Umbilical cord (tissue), 2 donors: ENCODE measurements at places on chromosomes 4 and X.

DNA sequence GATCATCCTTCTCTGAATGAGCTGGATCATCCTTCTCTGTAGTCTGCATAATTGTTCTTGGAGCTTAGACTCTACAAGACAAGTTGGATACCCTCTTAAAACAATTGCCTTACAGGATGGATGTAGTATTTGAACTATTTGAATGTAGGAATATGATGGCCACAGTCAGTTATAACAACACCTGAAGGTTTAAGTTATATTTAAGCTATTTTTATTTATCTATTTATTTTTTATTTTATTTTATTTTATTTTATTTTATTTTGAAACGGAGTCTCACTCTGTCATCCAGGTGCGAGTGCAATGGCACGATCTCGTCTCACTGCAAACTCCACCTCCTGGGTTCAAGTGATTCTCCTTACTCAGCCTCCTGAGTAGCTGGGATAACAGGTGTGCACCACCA is 149.9 kb upstream of the SLIT2 start:
- no peak for DNase-seq

GRCh38 chr4:91527056-91527455 is 776.7 kb upstream of the GRID2 start:
- DNase-seq, result no peak

DNA sequence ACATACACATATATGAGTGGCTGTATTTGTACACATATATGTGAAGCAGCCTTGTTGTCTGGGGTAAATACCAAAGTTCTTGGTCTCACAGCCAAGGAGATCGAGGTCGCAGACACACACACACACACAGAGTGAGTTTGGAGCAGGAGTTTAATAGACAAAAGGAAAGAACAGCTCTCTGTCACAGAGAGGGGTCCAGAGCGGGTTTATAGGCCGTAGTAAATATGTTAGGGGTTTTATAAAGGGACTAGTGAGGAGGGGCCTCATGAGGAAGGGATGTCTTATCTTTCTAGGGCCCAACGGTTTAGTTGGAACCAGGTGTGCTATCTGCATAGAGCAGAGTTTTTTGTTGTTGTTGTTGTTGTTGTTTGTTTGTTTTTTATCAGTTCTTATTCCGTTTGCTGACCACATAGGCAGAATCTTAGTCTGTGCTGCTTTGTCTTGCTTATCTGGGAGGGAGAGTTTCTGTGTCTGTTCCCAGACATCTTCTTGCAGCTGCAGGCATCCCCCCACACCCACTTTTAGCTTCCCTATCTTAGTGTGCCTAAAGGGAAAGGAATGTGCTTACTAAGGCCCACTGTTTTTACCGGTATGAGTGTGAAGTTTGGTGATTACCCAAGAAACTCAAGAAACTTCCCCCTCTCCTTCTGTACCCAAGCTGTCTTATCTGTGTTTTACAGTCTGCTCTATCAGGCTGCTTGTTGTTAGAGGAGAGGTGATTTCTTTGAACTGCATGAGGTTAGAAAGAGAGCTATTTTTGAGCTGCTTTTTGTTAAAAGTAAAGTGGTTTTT is 91.9 kb downstream of the TENT5D start:
- peak; percentile 84 for DNase-seq

DNA sequence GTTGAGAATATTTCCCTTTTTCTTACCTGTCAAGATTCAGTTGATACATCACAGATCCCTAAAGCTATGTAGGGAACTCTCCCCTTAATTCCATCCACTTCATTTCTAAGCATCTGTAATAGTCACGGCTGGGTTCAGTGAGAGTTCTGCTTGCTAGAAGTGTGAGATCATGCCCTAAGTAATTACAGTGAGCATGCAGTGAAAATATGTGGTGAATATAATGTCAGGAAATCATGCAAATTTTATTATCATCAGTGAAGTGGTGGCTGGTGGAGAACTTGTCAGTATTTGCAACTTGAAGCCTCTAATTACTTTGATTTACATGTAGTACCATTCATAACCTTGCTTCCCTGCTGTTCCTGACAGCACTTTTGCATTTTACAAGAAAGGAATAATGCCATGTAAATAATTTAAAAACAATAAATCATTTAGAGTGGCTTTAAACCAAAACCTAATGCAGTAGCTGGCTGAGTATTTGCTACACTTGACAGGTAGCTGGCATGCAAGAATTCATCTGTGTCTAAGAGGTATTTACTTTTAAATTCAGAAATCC is 28.3 kb upstream of the CFAP299 start:
- peak; percentile 51 for DNase-seq

DNA sequence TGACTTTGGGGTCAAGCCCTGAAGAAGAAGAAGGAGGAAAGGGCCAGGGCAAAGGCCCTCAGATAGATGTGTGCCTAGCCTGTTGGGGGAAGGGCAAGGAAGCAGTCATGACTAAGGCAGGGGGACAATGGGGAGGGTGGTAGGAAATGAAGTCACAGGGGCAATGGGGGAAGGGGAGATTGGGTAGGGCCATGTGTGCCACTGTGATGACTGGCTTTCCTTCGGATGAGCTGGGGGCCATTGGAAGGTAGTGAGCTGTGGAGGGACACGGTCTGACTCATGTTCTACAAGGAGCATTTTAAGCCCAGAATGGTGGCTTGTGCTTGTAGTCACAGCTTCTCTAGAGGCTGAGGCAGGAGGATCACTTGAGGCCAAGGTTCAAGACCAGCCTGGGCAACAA is 642.0 kb downstream of the MID1IP1 start:
- no peak for DNase-seq

DNA sequence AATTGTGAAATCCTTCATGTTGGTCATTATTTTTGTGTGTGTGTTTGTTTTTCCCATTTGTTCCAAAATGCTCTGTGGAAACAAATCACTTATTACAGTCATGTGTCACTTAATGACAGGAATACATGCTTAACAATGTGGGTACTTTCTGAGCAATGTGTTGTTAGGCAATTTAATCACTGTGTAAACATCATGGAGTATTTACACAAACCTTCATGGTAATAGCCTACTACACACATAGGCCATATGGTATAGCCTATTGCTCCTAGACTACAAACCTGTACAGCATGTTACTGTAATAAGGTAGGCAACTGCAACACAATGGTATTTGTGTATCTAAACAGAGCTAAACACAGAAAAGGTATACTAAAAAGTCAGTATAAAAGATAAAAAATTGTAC is 388.9 kb upstream of the PPP1R2C start:
- no peak for DNase-seq

- DNase-seq, result no peak
Observed at GRCh38 chr4:17515445-17516407, 761 bp downstream of the CLRN2 start.

GRCh38 chr4:149553959-149554520 is 261.6 kb downstream of the IQCM start:
- DNase-seq, result no peak

- DNase-seq, result peak; percentile 56
Observed at GRCh38 chr4:108834835-108835384, 72.1 kb upstream of the ETNPPL start.

- DNase-seq, result no peak
Observed at GRCh38 chrX:153530411-153531129, 13.1 kb downstream of the ATP2B3 start.

GRCh38 chr4:52425751-52426326 is 233.3 kb downstream of the USP46 start:
- no peak for DNase-seq

DNA sequence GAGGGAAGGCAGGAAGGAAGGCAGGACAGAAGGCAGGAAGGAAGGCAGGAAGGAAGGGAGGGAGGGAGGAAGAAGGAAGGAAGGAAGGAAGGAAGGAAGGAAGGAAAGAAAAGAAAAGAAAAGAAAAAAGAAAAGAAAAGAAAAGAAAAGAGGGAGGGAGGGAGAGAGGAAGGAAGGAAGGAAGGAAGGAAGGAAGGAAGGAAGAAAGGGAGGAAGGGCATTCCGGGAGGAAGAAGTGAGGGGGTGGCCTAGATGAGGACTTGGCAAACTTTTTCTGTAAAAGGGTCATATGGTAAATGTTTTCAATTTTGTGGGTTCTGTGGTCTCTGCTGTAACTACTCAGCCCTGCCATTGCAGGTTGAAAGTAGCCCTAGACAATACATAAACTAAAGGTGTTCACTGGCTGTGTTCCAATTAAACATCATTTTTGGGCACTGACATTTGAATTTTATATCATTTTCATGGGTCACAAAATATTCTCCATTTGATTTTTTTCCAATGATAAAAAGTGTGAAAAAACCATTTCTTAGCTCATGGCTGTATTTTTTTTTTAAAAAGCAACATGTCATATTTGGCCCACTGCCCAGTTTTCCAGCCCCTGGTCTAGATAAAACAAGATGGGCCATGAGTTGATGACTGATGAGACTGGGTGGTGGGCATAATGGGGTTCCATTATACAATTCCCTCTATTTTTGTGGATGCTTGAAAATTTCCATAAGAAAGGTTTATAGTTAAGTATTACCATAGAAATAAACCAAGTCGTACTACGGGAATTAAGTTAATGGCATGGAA is 3.1 kb downstream of the ZNF630 start:
- no peak for DNase-seq

GRCh38 chr4:108166038-108166437 is 2.7 kb downstream of the LEF1 start:
- DNase-seq, result peak; percentile 23

- DNase-seq, result no peak
Observed at GRCh38 chr4:129966175-129966574, 870.2 kb downstream of the C4orf33 start.

DNA sequence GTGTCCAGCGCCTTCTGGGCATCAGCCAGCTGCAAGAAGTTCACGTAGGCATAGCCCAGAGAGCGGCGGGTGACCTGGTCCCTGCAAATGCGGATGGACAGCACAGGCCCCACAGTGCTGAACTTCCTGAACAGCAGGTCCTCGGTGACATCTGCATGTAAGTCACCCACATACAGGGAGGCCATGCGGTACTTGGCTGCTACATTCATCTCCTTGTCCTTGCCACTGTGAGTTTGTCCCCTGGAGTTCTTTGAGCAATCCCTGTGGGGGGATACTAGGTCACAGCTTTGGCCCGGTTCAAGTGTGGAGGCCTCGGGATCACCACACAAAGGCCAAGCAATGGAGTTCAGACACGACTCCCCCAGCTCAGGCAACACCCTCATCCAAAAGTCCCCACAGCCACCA is 776 bp downstream of the PABPC4L start:
- no peak for DNase-seq

DNA sequence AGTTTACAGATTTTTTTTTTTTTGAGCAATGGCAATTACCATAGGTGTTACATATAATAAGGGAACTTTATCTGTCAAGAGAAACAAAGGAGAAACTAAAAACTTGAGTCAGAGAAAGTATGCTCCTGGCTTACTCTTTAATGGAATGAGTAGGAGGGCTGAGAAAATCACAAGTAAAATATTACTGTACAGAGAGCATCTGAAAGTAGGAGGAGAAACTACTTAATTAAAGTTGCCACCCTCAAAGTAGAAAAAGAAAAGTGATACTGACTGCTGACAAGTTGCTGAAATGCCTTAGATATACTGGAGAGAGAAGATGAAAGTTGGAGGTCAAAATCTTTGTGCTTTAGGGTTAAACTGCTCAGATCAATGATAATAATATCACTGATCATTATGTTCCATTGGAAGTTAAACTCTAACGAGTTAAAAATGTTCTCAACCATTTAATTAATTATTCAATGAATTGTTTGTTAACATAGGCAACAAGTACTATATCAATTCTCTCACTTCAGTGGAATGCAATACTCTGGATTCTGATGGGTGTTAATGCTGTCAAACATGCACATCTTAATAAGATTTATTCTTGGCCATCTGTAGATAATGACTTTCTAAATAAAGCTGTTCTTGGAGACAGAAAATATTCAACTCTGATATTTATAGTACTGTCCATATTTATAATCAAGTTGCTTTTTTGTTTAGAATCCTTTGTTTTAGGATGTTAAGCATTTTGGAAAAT is 61.2 kb upstream of the CAMK2D start:
- no peak for DNase-seq

DNA sequence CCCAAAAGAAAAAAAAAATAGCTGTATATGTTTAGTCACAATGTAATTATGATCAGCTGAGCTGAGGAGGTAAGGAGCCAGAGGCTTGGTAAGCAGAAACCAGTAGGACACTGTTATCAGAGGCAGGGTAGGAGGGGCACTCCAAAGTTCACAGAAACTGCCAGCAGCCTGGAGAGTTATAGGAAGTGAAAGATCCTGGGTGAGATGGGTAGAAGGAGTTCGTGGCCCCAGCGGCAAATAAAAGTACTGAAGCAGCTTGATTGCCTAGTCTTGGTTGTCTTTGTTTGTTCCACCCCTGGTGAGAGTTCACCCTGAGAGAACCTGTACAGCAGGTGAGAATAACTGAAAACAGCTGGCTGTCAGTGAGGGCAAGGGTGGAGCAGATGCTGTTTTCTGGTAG is 340.8 kb downstream of the ADGRL3 start:
- peak; percentile 57 for DNase-seq

DNA sequence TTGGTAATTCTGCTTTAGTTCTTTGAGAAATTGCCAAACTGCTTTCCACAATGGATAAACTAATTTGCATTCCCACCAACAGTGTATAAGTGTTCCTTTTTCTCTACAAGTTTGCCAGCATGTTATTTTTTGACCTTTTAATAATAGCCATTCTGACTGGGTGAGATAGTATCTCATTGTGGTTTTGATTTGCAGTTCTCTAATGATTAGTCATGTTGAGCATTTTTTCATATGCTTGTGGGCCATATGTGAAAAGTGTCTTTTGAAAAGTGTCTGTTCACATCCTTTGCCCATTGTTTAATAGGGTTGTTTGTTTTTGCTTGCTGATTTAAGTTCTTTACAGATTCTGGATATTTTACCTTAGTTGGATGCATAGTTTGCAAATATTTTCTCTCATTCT is 25.9 kb downstream of the ENPEP start:
- no peak for DNase-seq

GRCh38 chrX:139795196-139795595 is 87.2 kb upstream of the MCF2 start:
- DNase-seq, result no peak

DNA sequence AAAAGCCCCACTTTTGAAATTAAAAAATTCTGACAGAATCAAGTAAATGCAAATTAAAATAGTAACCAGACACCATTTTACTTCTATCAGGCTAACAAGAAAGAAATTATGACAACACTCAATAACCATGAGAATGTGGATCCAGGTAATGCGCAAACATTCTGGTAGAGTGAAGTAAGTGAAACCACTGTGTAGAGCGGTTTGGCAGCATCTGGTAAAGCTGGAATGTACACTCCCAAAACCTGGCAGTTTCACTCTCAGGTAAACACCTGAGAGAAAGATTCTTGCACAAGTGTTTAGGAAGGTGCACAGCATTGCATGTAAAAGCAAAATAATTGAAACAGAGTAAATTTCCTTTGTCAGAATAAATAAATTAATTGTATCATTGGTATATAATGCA is 81.8 kb downstream of the TRIML1 start:
- DNase-seq, result no peak

DNA sequence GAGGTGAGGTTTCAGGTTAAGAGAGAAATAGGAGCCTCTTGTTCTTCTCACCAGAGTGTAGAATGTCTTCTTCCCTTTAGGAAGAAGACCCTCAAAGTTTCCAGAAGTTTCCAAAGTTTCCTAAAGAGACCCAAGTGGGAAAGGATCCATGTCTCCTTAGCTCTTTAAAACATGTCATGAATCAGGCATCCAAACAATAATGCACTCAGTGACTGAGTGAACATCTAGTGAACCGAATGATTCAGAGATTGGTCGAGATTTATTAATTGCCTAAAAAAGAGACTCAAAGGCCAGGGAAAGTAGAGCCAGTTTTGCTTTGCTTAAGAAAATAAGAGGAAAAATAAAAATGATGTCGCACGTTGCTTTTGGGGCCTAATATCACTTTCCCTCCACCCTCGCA is 29.4 kb downstream of the FGF5 start:
- DNase-seq, result no peak

- no peak for DNase-seq
Observed at GRCh38 chr4:7901311-7901885, 38.3 kb downstream of the AFAP1 start.

- DNase-seq, result peak; percentile 82
Observed at GRCh38 chr4:153555730-153556434, 89.7 kb downstream of the TMEM131L start.
